ENCODE measurements at places on chromosomes 2 and 18.

GRCh38 chr2:180322781-180323180 lies 315.7 kb upstream of the CWC22 start:
- DNase-seq: no peak

- DNase-seq: no peak
These were observed 51.6 kb downstream of the DPP4 start for GRCh38 chr2:162022290-162022945.

DNA sequence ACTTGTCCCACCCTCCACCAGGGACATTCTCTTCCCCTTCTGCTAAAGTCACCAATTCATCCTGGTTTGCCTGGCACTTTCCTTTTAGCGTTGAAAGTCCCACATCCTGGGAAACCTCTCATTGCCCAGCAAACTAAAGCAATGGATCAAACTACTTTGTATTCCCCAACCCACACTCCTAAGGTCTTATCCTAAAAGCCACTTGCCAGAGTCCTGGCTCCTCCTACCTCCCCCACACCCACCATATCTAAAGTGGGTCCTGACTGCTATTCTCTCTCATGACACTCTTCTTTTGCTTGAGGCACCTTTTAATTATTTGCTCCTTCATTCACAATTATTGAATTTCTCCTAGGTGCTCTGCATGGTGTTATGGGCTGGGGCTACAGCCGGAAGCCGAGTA lies 40.6 kb downstream of the GKN2 start:
- no peak for DNase-seq

- DNase-seq: no peak
These were observed 68.2 kb upstream of the CXCR4 start for GRCh38 chr2:136185981-136186776.

DNA sequence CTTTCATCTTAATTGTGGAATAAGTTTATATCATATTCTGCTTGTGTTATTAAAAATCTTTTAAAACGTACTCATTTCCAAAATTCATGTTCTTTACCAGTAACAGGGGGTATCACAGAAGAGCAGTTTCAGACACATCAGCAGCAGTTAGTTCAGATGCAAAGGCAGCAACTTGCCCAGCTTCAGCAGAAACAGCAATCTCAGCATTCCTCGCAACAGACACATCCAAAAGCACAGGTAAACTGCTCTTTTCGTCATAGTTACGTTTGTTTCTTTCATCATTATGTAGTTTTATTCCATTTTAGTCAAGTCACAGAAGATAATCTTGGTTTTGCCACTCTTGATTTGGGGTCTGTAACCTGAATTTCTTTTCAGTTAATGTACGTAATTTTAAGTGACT lies 93.5 kb upstream of the KIF5C start:
- no peak for DNase-seq

GRCh38 chr2:1842945-1843344 lies 98.6 kb upstream of the PXDN start:
- DNase-seq: no peak

GRCh38 chr2:47056868-47057686 lies 98.0 kb downstream of the STPG4 start:
- no peak for DNase-seq

- DNase-seq: no peak
These were observed 164.2 kb downstream of the C1D start for GRCh38 chr2:67898595-67898994.

DNA sequence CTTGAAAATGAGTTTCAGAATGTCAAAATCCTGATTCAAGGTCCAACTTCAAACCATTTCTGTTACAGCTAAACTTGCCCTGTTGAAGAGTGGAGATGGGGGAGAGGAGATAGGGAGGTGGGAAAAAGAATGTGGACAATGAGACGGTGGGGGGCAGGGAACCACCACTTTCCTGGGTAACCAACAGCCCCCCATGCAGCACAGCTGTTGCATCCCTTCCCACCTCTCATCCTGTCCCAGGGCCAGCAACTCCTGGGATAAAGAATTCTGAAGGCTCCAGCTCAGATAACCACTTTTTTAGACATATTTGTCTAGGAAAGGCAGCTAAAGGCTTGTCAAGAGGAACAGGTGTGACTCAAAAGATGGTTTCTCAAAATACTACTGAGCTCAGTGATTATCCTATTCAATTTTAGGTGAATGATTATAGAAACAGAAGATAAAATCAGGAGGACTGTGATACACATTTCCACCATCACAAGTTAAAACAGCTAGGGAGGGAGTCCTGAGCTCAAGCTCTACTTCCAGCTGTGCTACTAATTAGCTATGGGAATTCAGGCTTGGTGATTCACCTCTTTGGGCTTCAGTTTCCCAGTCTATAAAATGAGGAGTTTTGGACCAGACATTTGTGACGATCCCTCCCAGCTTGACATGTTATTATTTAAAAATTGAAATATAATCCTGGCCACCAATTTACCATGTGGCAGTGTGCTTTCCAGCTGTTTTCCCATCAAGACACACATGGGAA lies 36.3 kb downstream of the HDHD2 start:
- DNase-seq: no peak

GRCh38 chr2:50385349-50385748 lies 646.6 kb downstream of the NRXN1 start:
- no peak for DNase-seq

DNA sequence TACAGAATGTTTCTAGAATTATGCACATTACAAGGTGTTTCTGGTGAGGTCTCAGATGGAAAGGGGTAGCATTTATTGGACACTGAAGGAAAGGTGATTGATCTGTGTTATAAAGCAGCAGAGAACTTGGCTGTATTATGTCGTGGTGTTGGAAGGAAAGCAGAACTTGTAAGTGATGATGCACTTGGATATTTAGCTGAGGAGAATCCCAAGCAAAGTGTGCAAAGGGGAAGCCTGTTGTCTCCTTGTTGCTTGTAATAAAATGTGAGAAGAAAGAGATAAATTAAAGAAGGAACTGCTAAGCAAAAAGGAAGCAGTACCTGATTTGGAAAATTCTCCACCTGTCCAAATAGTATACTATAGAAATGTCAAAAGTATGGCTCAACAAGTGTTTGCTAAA lies 12.2 kb upstream of the SCYGR5 start:
- DNase-seq: no peak

DNA sequence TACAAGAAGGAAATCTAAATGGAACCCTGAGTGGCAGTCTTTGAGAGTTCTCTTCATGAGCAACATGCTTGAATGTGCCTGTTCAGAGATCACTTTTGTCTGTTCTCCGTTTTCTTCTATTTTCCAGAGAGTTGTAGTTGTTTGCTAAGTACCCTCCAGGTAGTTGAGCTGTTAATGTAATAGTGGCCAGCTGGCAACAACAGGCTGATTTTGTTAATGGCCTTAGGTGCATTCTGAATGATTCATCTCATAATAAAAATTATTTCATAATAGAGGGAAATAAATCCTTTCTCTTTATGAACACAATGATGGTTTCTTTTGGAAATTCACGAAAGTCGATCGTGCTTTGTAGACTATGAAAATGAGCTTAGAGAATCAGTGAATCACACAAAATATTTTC lies 136.8 kb downstream of the LRP1B start:
- no peak for DNase-seq

DNA sequence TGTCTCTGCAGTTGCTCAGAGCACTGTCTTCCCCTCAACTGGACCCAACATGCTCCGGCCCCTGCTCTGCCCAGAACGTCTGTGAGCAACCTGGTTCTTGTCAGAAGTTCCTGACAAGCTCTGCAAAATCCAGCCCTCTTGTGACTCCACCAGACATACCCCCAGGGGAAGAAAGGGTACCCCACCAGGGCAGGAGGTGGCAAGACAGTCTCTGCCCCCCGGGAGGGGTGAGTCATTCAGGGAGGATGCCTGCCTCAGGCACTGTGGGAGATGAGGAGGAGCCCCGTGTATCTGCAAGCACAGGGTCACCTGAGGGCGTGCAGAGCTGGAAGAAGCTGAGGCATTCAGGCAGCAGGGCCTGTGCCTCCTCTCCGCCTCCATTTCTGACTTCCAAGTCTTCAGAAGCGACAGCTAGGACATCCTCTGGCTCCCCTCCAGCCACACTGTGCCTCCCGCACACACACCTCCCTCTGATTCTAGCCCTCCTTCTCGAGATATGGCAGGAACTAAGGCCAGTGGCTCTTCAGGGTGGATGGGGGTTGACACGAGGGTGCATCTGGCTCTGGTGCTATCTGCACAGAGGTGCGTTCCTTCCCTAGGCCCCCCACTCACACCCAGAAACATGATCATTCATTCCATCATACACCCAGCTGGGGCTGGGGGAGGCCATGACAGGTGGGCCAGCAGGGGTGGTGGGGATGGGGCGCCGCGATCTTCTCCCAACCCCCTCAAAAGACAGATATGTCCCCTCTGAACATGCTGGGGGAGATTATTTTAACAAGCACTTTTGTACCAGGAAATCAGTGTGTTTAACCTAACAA lies 222.2 kb downstream of the CYP26B1 start:
- DNase-seq: no peak

DNA sequence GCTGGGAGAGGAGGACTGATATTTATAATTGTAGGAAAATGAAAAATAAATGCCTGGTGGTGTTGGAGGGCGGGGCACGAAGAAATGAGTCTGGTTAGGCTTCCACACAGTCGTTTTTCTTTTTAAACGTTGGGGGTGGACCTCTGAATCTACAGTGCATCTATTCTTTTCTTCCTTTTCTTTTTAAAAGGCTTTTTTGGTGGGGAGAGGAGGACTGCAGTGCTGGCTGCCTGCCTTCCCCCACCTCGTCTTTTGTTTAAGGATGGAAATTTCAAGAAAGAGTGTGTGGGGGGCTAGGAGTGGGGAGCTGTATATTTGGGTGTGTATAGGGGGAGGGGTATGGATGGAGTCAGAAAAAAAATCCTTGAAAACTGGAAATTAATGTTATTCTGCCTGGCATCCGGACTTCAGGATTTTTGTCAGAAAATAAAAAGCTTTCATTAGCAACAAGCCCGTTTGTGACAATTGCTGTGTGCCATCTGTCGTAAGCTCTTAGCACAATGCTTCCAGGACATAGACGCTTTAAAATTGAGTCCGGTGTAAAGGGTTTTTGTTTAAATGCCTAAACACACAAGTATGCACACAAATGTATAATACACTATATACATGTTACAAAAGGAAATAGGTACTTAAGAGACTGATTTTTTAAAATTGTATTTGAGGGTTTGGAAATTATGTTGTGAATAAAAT lies 1.1 kb downstream of the MAP2 start:
- DNase-seq: no peak

DNA sequence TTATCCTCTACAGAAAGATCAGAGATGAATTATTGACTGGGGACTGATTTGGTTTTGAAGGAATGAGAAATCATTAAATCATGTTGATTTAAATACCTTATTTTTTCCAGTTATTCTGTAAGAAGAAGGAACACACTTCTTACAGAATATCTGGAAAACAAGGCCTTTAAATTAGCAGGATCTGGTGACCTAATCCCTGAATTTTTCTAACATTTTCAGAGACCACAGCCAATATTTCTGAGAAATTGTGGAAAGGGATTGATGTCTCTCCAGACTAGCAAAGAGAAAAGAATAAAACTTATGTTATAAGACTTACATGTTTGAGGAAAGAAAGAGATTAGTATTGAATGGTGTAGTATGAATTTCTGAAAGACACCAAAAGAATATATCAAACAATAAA lies 104.0 kb downstream of the KCNE4 start:
- DNase-seq: no peak

DNA sequence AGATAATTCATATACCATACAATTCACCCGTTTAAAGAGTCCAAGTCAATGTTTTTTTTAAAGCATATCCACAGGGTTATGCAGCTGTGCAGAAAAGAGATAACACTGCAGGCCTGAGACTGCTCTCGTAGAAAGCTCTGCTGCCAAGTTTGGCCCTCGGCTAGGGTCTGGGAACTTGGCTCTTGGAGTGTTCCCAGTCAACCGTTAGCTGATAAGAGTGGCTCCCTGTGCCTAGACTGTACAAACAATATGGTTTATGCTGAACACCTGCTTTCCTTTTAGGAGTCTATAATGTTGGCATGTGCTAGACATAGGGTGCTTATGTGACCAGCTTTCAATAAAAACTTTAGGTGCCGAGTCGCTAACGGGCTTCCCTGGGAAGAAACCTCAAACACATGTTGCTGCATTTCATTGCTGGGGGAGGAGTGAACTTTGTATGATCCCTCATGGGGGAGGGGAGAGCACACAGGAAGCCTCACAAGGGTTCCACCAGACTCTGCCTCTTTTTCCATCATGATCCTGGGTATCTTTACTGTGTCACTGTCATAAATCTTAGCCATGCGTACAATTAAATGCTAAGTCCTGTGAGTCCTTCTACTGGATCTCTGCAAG lies 34.7 kb downstream of the RFX8 start:
- DNase-seq: no peak

DNA sequence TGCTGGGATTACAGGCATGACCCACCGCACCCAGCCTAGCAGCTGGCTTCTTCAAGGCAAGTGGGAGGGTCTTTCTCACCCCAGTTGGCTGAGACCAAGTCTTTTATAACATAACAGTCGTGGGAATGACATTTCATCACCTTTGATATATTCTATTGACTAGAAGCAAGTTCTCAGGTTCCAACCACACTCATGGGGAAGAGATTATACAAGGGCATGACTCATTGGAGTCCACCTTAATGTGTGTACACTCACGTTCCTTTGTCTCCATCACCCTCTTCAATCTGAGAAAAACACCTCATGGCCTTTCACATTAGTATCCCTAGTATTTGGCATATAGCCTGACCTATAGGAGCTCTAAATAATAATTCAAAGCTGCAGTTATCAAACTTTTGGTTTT lies 2.8 kb upstream of the BBS5 start:
- DNase-seq: no peak

- peak; percentile 20 for DNase-seq
These were observed 72.6 kb downstream of the AOX1 start for GRCh38 chr2:200658278-200658864.

- DNase-seq: no peak
These were observed 17.5 kb downstream of the PECR start for GRCh38 chr2:216064014-216064630.

GRCh38 chr2:130754811-130755210 lies 529 bp upstream of the AMER3 start:
- no peak for DNase-seq

GRCh38 chr2:105781274-105781978 lies 36.7 kb downstream of the NCK2 start:
- DNase-seq: no peak

DNA sequence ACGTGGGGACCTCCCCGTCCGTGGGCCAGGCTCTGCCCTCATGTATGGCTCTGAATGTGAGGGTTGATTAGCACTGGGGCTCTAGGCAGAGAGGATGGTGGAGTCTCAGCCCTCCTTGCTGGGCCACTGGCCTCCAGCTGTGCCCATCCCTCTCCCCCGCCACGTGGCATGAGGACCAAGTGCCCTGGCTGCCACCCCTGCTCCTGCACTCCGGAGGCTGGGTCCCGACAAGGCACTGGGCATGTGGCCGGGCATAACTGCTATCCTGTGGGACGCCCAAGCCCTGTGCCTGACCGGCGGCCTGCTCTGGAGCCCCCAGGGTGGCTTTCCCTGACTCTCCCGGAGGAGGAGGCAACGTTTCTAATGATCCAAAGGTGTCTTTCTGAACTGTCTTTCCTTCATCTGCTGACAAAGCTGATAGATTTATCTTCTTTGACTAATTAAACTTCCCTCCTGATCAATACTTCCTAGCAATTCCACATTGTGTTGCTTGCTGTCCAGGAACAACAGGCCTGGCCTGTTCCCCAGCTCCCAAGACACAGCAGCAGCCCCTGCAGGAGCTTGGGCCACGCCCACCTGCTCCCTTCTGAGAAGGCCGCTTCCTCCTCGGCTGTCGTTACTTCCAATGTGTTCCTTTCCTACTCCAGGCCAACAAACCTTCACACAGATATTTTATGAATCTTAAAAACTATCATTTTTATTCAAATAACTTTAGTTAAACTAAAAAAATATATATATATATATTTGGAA lies 132.0 kb downstream of the SNTG2 start:
- peak; percentile 49 for DNase-seq

- no peak for DNase-seq
These were observed 21.2 kb downstream of the WDFY1 start for GRCh38 chr2:223923976-223924375.

GRCh38 chr2:144032566-144032965 lies 487.4 kb downstream of the ZEB2 start:
- DNase-seq: no peak
